Posterior cingulate gyrus (tissue), 11 donors: ENCODE measurements at places on chromosomes 5 and 9.

DNA sequence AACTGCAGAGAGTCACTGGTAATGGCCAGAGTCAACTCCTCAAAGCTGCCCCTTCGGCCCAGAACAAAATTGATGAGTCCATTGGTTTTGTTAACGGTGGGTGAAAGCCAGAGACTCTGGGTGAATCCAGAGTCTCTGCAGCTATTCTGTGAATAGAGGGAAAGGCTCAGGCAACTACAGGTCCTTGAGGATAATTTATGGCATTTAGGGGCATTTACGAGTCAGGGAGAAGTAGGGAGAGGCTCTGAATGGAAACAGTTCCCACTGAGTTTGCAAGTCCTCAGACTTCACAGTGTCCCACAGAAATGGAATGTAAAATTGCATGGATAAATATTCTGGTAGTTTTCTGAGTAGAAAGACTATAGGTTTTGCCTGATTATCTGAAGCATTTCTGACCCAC, 257.8 kb downstream of the SEC61B start:
- no peak for DNase-seq

DNA sequence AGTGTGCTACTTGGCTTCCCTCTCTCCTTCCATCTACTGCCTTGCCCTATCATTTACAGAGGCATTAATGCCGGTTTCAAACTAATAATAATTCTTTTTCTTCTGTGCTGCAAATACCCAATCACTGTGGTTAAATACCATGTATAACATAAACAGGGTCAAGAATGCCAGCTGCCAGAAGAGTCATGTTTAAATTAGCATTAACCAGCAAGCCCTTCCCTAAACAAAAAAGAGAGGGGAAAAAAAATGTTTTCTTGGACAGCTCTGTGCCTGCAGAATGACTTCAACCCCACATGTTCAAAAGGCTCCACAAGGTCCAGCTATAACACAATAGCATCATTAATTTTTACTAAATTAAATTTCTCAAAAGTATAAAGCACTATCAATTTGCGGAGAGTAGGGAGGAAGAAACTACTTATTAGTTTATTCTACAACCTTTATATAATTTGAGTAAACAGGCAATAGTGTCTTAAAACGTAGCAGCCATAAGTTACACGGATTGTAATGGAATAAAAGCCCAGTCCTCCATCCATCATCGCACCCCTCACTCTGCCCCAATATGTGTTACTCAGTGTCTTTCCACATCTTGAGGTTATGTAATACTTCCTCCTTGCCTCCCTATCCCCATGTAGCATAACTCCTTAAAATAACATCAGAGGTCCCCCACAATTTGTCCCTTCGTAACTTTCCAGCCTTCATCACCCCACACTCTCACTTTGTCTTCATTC, 3.9 kb downstream of the LPAR1 start:
- no peak for DNase-seq

GRCh38 chr5:122183098-122183787, 53.9 kb downstream of the ZNF474 start:
- peak; percentile 57 for DNase-seq

DNA sequence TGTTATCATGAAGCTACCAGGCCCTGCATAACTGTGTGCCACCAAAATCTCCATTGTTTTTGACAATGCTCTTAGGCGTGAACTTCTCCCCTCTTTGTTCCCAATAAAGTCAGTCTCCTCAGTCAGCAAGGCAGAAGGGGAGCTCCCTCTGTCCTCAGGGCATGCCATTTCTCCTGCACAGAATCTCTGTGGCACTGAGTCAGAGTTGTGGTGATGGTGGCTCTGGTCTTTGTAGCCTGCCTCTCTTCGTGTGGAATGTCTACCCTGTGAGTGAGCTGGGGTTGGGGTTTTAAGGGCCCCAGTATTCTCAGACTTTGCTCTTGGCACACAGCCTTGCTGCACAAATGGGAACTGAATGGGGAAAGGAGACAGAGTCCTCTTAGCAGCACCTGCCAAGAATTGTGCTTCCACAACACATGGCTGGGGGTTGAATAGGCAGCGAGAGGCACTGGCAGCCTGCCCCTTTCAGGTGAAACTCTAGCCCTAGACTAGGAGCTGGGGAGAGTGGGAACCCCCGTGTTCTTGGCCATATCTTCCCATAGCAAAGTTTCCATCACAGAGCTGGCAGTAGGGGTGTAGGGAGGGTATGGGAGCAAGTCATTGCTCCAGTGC, 146.6 kb downstream of the SH3GL2 start:
- DNase-seq, result no peak

DNA sequence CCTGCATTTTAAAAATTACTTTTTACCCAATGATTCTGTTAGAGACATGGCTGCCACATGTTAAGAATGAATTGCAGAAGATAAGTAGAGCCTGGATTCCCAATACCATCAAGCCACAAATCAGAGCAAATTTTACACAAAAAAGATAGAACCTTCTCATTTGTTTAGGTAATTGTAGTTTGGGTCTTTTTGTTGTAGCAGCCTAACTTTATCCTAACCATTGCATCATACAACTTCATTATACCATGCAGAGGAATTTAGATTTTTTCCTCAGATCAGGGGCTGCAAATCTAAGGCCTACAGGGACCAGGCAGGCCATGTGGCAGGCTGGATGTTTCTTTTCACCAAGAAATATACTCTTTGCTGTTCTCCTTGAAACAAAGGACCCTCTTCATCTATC, 34.6 kb downstream of the NKX2-5 start:
- DNase-seq, result no peak

- no peak for DNase-seq
These were observed 352.0 kb downstream of the PARP8 start for GRCh38 chr5:51018423-51018822.

DNA sequence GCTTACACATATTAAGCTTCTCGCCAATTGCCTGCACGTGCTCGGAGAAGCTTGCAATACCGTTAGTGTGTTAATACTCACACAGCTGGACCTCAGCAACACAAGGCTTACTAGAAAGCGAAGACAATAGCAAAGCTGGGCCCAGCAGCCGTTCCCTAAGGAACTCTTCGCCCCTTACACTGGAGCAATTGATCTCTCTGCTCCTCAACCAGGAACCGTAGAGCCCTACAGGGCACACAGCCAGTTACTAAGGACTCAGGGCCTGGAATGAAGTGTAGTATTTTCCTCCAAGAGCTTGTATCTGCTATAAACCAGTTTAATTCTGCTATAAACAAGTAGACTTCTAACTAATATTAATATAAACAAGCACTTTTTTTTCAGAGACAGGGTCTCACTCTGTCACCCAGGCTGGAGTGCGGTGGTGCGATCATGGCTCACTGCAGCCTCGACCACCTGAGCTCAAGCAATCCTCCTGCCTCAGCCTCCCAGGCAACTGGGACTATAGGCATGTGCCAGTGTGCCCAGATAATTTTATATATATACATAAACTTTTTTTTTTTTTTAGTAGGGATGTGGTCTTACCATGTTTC, 67.0 kb upstream of the SIMC1 start:
- no peak for DNase-seq

- DNase-seq, result no peak
These were observed 215.5 kb downstream of the MPDZ start for GRCh38 chr9:13063880-13064459.

DNA sequence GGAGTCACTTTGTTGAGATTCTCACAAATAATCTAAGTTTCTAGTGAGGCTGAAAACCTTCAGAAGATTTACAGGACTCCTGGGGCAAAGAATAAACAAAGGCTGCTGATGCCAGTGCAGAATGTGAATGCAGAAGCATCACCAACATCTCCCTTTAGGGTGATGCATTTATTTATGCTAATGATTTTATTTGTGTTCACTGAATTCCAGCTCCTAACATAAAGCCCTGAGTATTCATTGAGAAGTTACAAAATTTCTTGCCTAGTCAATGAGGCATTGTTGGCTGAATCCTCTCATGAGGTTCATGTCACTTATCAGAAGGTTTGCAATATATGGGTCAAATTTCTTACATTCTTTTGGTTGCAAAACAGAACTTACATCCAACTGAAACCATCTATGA, 70.0 kb downstream of the GRIN3A start:
- no peak for DNase-seq

DNA sequence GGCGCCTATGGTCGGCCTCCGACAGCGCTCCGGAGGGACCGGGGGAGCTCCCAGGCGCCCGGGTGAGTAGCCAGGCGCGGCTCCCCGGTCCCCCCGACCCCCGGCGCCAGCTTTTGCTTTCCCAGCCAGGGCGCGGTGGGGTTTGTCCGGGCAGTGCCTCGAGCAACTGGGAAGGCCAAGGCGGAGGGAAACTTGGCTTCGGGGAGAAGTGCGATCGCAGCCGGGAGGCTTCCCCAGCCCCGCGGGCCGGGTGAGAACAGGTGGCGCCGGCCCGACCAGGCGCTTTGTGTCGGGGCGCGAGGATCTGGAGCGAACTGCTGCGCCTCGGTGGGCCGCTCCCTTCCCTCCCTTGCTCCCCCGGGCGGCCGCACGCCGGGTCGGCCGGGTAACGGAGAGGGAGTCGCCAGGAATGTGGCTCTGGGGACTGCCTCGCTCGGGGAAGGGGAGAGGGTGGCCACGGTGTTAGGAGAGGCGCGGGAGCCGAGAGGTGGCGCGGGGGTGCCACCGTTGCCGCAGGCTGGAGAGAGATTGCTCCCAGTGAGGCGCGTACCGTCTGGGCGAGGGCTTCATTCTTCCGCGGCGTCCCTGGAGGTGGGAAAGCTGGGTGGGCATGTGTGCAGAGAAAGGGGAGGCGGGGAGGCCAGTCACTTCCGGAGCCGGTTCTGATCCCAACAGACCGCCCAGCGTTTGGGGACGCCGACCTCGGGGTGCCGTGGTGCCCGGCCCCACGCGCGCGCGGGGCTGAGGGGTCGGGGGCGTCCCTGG, 561 bp downstream of the DAPK1 start:
- peak; percentile 89 for DNase-seq

GRCh38 chr9:127444921-127445850, 6.0 kb downstream of the RPL12 start:
- DNase-seq, result no peak

GRCh38 chr9:132235894-132236661, 74.2 kb downstream of the NTNG2 start:
- peak; percentile 97 for DNase-seq

DNA sequence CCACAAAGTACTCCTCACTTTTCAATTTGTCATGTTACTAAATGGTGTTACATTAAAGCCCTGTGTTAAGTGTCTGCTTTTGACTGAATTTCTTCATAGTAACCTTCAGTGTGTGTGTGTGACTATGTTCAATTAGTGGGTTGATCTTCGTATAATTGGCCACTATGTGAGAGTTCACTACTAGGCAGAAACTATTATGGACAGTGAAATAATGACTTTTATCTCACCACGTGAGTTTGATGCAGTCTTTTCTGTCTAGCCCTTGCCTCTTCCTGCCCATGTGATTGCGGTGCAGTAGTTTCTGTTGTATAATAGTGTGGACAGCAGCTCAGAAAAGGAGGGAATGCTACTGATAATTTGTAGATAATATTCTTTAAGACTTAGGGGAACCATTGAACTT, 1.8 kb upstream of the MAML1 start:
- DNase-seq, result no peak

GRCh38 chr5:10493884-10494283, 52.2 kb downstream of the ROPN1L start:
- DNase-seq, result no peak

- no peak for DNase-seq
These were observed 43.3 kb upstream of the CDC42SE2 start for GRCh38 chr5:131220566-131220965.

DNA sequence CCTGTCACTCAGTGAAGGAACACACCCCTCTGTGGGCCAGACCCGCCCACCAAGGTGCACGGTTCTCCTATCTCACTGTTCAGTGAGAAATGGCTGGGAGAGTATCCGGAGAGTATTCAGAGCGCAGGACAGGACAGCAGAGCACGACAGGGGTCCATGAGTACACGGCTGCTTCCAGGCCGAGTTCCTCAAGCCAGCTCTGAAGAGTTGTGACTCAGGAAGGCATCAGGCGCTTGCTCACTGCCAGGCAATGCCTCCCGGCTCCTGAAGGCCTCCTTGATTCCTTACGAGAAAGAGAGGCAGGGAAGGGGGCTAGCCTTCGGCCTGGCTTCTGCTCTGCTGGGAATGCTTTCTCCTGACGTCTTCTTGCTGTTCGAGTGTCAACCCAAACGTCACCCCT, 132.1 kb upstream of the PPP1R26 start:
- no peak for DNase-seq

GRCh38 chr9:135326633-135327152, 152.9 kb upstream of the PPP1R26 start:
- no peak for DNase-seq

GRCh38 chr5:132656774-132657355, 1.1 kb upstream of the IL13 start:
- no peak for DNase-seq

- DNase-seq, result no peak
These were observed 11.3 kb upstream of the LOX start for GRCh38 chr5:122089096-122090013.

DNA sequence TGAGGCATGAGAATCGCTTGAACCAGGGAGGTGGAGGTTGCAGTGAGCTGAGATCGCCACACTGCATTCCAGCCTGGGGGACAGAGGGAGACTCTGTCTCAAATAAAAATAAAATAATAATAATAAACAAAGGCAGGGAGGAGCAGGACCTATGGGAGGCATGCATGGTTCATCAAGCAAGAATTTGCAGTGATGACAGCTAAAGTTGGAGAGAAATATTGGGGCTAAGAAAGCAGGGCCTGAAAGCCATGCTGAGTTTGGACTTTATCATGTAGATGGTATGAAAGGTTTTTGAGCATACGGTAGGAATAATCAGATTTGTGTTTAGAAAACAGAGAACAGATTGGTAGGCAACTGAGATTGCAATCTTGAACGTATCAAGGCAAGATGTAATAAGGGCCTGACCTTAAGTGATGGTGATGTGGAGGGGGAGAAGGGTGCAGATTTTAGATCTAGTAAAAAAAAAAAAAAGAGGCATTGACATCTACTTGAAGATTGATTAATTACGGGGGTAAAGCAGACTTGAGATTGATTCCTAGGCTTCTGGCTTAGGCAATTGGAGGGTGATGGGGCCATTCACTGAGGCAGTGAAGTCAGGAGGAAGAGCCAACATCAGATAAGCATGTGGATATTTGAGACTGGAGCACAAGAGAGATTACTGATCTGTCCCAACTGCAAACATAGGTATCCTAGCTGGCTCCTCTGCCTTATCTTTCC, 50.7 kb downstream of the CFAP95 start:
- DNase-seq, result no peak

GRCh38 chr9:91643481-91644077, 219.9 kb upstream of the NFIL3 start:
- DNase-seq, result no peak

- no peak for DNase-seq
These were observed 514.1 kb upstream of the MEF2C start for GRCh38 chr5:89397096-89397495.

- no peak for DNase-seq
These were observed 254.0 kb downstream of the MAN2A1 start for GRCh38 chr5:109943701-109944235.

GRCh38 chr5:77568082-77568481, 70.4 kb downstream of the OTP start:
- DNase-seq, result no peak

DNA sequence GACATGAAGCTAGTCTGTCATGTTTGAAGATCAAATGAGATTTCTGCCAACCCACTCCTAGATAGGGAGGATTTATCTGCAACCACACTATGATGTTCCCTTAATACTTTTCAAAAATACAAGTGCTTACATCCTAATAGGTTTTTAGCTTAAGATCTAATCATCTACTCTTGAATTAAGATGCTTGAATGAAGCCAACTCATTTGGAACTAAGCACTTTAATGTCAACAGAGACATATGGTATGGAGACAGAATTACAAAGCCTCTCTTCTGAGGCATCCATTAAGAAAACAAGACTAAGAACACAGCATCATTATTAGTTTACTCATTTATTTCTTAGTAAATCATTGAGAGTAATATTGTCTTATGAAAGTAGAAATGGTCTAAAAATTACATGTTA, 139.3 kb upstream of the NFIB start:
- DNase-seq, result no peak

- no peak for DNase-seq
These were observed 549.2 kb upstream of the CYLC2 start for GRCh38 chr9:102445906-102446305.
